H4 (cell line): ENCODE measurements at places on chromosomes 11 and 22. TPM values are rescaled to one million over a fixed set of nuclear protein-coding genes. Genes with fewer than 3 reads are reported as not detected.

Gene PDGFD
- 4.4 and 5.3 TPM in 2 replicates for total RNA-seq

Gene TREH
- not detected in 2 replicates for total RNA-seq

- DNase-seq = no peak
Observed at GRCh38 chr11:67376873-67377808, 3.7 kb upstream of the CLCF1 start.

DNA sequence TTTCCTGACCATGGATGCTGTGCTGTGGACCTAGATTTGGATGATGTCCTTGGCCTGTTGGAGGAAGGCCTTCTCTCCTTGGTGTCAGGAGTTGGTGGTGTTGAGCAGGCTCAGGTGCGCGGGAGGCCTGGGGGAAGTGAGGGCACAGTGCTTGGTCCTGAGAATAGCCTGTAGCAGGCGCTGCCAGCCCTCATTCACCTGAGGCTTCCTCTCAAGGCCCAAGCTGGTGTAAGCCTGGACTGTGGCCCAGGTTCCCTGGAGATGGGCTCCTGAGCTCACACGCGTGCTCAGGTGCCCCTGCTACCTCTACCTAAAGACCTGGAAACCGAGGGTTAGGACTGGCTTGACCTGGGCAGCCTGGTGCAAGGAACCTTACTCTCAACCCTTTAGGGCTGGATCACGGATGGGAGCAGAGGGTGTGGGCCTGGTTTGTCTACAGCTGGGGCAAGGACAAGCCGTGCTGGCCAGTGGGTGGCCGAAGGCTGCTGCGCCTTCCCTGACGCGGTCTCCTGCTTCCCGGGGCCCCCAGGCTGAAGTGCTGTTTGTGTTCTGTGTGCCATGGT is 7.8 kb upstream of the GRAMD4 start:
- DNase-seq = no peak

DNA sequence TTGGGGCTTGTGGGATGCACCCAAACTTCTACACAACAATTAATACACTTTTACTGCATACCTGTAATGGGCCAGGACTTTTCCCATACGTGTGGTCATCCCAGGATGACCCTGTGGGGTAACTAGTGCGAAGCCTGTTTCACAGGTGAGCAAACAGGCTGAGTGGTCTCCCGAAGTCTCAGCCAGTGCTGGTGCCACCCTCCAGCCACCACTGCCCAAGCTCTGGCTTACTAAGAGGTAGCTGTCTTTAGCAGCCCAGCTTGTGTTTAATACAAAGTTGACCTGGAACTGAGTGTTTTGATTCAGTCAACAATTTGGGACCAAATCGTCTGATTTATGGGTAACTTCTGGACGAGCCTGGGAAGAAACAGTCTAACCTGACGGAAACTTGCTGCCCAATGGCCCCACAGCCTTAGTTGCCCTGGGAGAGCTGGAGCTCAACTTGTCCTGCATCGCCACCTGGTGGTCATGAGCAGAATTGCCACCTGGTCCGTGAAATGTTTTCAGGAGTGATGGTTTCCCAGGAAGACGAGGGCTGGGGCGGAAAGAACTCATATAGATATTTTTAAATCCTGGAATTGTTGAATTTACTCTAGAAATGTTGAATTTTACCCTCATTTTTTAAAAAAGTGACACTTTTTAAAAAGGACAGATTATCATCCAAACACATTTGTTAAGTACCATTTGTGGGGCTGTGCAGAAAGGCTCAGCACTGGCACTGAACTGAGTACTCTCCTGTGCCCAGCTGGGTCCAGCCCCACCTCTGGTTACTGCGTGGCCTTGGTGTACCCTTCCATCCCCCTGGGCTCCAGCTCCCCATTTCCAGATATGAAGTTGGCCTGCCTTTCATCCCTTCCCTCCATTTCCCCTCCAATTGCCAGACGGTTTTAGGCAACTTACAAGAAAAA is 95.5 kb upstream of the PARVA start:
- peak; percentile 88 for DNase-seq

DNA sequence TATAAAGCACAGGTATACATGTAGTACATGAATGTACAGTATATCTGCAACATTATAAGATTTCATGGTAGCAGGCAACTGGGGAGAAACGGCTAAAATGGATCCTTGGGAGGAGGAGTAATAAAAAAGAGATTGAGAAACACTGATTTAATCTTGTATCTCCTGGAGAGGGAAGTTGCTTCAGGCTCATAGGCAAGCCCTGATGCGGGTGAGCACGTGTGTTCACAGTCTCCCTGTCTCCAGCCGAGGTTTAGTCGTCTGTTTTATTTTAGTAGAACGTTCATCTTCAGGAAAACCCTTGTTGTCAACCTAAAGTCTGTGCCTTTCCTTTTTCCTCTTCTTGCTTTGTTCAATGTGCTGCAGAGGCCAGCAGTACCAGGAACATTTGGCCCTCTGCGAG is 21.8 kb upstream of the SLC25A18 start:
- DNase-seq = no peak

GRCh38 chr11:66183494-66184048 is 84.9 kb upstream of the RAB1B start:
- DNase-seq = no peak

DNA sequence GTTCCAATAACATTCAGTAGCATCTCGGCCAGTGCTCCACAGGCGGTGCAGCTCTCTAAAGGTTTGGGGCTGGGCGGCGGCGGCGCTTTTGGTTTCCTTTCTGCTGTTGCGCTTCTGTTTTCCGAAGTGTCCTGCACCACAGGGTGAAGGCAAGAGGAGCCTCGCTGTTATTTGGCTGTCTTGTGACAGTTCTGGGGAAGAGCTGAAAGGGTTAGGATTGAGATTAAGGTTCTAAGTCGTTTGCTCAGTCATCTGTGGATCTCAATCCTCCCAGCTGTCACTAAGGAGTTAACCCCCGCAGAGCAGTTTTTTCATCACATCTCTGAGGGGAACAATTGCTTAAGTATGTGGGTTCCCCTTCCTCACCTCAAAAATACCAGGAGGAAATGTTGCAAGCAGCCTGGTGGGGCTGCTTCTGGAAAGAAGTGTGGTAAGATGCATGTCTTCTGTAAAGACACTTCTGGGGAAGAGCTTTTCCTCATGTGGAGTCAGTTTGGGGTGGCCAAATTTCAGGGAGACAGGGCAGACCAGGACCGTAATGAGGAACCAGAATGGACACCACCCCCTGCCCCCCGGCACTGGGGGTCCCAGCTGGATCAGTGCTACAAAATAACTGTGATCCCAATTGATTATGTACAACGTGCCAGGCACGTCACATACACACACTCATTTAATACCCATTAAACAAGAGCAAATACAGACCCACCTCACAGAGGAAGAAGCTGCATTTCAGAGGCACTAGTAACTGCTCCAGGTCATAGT is 14.2 kb downstream of the TMEM121B start:
- no peak for DNase-seq

DNA sequence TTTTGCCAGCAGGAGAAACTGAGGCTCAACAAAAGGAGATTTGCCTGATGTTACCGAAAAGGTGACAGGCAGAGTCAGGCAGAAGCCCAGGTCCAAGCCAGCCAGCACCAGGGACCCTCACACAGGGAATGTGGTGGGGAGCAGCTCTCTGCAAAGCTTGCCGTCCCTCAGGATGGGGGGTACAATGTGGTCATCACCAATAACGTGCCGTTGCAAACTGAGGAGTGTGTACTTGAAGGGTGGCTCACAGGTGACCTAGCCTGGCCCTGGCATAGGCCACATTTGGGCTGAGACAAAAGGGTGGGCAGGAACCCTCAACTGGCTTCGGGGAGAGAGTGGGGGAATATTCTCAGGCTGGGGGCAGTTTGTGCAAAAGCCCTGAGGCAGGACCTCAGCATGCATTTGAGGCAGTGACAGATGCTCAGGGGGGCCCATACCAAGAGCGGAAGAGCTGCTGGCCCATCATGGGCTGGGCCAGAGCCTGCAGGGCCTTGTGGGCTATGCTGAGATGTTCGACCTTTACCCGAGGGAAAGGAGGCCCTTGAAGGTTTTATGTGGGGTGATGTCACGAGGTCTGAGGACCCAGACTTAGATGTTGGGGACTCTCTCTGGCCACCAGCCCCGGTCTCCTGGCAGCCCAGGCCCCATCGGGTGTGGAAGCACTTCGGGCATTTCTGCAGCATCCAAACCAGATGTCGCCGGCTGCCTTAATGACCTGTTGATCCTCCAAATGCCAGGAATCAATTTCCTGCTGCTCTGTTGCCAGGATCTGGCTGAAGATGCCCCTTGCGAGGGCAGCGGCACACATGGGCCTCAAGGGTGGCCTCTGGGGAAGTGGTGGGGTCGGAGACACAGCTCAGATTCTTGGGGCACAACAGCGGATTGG is 57.4 kb upstream of the SHISAL1 start:
- DNase-seq = no peak

- no peak for DNase-seq
Observed at GRCh38 chr11:74312326-74312725, 886 bp upstream of the P4HA3 start.

DNA sequence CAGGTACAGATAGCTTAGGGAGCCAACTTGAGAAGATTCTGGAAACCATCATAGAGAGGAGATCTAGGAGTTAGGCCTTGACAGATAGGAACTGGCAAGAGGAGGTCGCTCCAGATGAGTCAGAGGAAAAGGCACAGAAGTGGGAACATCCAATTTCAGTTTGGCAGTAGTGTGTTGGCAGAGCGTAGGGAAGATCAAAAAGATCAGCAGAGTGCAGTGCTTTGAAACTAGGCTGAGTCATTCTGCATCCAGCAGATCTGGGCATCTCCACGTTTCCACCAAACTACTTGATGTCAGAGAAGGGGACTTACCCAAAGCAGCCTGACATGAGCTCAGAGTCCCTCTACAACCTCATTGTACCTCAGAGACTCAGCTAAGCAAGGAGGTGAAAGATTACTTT is 58.5 kb downstream of the GAB4 start:
- no peak for DNase-seq
